ENCODE measurements at places on chromosomes 4 and X. TPM values are rescaled to one million over a fixed set of nuclear protein-coding genes. Genes with fewer than 3 reads are reported as not detected.

The ZBTB33 gene
- total RNA-seq = 28.6 TPM

The BCAP31 gene
- 199 TPM for total RNA-seq

The FAM200B gene
- total RNA-seq = 31.3 TPM

The GPC3 gene
- total RNA-seq = 0.15 TPM

The MAGEB2 gene
- not detected for total RNA-seq

The BGN gene
- total RNA-seq = not detected

The RHOXF2B gene
- not detected for total RNA-seq

The SLC10A6 gene
- total RNA-seq = 0.31 TPM

The RIBC1 gene
- 4.5 TPM for total RNA-seq

The ARHGEF6 gene
- 6.9 TPM for total RNA-seq

The GPRASP1 gene
- 1.5 TPM for total RNA-seq

The CRLF2 gene
- total RNA-seq = not detected

The HMX1 gene
- not detected for total RNA-seq

The CXCL8 gene
- total RNA-seq = 122 TPM

The ETDA gene
- total RNA-seq = not detected

The USP51 gene
- total RNA-seq = 8.8 TPM

The NLGN3 gene
- 0.33 TPM for total RNA-seq

The SATL1 gene
- not detected for total RNA-seq

The SOWAHD gene
- total RNA-seq = not detected

The PNMA6F gene
- not detected for total RNA-seq
